ENCODE measurements at places on chromosomes 11 and 22.

DNA sequence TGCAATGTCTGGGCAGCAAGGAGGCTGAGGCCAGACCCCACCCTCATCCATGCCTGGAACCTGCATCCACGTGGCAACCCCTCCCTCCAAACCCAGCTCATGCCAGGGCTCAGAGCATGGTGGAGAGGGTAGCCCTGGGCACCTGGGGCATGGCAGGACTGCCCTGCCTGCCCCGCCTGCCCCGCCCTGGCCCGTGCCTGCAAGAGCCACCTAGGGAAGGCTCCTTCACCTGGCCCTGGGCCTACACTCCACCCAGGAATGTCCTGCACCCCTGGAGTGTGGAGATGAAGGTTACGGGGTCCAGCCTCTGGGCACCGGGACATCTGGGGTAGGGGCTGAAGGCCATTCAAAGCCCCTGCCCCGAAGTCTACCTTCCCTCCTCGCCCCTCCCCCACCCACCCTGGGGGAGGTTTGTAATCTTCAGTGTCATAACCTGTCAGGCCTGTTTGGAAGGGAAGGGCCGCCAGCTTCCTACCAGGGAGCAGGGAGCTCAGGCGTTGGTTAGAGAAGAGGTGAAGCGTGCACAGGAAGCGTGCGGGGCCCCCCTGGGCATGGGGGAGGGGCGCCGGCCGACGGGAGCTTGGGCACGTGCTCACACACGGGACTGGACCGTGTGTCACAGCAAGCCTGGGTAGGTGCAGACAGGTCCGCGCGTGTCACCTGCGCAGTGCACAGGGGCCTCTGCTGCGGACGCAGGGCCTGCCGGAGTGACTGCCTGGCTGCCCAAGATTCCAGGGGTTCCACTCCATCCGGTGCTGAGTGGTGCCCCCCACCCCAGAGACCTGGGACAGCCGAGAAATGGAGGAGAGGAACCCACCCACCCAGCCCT, 30.7 kb upstream of the TH start:
- DNase-seq = no peak

GRCh38 chr11:114262681-114263512, 33.3 kb upstream of the NNMT start:
- DNase-seq = peak; percentile 44

DNA sequence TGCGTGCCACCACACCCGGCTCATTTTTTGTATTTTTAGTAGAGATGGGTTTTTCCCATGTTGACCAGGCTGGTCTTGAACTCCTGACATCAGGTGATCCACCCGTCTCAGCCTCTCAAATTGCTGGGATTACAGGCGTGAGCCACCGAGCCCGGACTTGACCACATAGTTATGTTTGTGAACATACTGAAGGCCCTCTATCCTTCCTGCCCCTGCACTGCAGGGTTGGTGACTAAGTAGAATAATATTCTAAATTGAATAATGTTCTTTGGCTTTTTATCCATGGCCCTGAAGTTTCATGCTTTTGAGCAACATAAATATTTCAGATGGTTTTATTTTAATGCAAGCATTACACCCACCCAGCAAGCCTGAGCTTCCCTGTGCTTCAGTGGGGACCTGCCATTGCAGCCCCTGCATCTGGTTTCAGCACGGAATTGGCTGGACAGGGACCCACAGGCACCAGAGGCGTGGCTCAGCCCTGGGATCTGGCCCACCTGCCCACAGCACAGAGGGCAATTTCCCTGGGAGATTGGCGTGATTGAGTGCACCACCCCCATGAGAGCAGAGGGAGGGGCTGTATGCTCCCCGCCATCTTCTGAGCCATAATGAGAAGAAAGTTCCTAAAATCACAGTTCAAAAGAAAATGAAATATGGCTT, 460.5 kb downstream of the BRD1 start:
- DNase-seq = no peak

DNA sequence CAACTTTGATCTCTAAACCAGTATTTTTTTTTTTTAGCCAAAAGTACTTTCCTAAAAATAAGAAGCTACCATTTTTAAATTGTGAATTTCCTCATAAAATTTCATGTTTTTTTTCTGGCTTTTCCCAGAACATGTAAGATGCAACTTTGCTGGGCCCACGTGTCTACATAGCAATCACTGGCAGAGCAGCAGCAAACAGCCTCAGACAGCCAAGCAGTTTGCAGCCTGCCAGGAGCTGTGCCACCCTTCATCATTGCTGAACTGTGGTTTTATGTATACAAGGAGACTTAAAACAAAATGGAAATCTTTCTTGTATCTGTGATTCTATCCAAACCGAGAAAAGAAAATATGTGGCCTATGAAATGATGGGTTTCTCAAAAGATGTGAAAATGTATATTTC, 110.2 kb downstream of the GRIA4 start:
- no peak for DNase-seq

GRCh38 chr11:85407648-85408047, 219.5 kb downstream of the DLG2 start:
- DNase-seq = no peak

DNA sequence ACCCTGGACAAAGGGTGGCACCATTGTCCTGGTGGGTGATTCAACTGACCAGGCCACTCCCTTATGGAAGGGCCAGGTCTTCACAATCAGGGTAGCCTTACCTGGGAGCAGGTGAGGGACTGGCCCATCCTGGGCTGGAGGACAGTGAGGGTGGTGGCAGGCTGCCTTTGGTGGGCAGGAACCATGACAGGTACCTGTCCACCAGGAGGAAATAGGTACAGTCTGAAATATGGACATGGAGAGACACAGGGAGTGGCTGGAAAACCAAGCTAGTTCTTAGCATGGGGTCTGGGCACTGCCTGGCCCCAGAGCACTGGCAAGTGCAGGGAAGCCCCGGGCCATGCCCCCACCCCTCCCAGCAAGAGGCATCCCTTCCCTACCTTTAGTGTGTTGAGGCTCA, 113.8 kb downstream of the MED15 start:
- no peak for DNase-seq

- no peak for DNase-seq
Observed at GRCh38 chr11:96925862-96926261, 536.0 kb downstream of the JRKL start.

- no peak for DNase-seq
Observed at GRCh38 chr11:31687861-31688260, 123.3 kb downstream of the PAX6 start.

- no peak for DNase-seq
Observed at GRCh38 chr11:34207487-34208180, 102.2 kb downstream of the NAT10 start.

DNA sequence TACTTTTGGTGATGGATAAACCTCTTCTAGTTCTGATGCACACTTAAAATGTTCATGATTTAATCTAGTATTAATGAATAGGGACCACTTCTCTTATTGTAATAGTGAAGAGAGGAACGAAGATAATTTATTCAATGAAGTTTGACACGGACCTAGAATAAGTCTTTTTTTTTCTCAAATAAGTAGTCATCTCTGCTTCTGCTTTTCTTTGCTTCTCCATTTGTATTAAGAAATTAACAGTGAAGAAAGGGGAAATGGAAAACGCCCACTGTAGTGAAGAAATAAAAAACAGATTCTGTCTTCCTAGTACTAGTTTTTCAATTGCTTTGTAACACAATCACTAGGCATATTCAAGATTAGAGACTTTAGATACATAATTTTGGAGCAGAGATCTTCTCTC, 73.0 kb downstream of the CD44 start:
- no peak for DNase-seq

GRCh38 chr11:130907229-130907628, 9.1 kb downstream of the SNX19 start:
- no peak for DNase-seq

DNA sequence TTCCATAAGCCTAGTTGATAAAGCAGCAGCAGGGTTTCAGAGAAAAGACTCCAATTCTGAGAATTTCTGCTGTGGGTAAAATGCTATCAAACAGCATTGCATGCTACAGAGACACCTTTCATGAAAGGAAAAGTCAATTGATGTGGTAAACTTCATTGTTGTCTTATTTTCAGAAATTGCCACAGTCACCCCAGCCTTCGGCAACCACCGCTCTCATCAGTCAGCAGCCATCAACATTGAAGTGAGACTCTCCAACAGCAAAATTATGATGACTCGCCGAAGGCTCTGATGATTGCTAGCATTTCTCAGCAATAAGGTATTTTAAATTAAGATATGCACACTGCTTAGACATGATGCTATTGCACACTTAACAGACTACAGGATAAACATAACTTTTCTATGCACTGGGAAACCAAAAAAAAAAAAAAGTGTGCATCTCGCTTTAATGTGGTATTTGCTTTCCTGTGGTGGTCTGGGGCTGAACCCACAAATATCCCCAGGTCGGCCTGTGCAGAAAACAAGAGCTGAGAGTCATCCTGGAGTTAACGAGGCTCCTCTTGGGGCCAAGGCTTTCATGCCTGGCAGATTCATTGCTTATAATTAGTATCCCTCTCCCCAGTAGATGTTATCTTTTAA, 192.1 kb downstream of the CTTN start:
- no peak for DNase-seq

- no peak for DNase-seq
Observed at GRCh38 chr11:67118181-67118766, 789 bp upstream of the KDM2A start.

DNA sequence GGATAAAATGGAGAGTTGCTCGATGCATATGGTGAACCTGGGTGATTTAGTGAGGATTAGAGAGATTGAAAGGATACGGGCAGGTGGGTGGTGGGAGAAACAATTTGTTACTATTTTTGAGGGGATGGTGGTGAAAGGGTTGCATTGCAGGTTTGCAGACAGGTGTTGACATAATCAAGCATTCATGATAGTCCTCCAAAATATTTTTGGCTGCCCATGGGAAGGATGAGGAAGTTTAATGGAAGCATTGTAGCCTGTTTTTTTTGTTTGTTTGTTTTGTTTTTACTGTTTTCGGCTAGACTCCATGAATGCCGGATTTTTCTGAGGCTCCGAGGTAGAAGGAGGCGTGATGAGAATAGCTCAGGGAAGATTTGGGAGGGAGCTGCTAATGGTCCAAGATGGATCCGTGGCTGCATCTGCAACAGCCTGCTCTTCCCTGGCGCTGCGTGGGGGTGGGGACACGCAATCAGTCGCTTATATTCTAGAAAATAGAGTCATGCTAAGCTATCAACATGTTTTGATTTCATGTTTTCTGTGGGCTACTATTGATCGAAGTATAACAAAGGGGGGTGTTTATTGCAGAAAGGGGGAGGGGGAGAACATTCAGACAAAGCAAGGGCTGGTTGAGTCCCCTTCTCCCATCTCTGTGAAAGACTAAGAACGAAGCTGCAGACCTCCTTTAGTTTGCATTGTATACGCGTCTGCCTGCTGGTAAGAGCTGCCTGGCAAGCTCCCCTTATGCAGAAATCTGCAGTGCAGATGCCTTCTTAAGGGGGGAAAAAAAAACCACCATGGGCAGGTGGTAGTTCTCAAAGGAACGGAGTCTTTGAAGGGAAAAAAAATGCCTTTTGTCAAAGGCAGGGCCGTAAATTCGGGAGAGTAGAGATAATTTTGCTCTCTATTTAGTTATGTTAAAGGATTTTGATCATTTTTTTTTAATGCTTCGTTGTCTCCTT, 1.0 kb downstream of the RTN3 start:
- peak; percentile 8 for DNase-seq

- no peak for DNase-seq
Observed at GRCh38 chr11:36438126-36438525, 71.9 kb downstream of the TRAF6 start.

DNA sequence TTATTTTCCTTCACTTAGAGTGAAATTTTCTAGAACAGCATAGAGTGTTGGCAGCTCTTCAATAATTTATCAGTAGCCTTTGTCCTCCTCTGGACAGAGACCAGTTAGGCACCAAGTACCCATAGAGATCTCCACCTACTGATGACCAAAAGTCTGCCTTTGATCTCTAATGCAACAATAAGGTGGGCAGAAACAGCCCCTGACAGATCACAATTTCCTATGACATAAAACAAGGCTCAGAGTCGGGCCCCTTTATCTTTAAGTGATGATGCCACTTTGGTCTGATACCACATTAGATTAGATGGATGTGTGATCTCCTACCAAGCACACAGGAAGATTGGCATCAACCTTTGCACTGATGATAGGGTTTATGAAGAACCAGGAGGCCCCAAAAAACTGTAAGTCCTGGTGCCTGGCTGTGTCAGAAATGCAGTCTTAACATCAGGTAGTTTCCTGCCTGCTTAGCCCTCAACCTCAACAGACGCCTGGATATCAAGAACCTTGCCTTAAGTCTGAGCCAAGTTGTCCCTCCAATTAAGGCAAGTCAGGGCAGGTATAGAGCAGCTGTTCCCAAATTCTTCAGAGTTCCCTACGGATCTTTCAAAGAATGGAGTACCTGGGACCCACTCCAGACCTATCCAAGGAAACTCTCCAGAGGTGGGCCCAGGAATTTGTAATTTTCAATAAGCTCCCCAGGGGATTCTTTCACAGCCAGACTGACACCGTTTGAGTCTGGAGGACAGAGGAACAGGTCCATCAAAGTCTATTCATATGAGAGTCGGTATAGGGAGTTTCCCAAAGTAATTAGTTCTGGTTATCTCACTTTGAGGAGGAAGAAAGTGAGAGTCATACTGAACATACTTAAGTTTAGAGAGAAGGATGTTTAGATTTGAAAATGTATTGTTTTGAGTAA, 30.6 kb upstream of the TMPRSS4 start:
- no peak for DNase-seq

DNA sequence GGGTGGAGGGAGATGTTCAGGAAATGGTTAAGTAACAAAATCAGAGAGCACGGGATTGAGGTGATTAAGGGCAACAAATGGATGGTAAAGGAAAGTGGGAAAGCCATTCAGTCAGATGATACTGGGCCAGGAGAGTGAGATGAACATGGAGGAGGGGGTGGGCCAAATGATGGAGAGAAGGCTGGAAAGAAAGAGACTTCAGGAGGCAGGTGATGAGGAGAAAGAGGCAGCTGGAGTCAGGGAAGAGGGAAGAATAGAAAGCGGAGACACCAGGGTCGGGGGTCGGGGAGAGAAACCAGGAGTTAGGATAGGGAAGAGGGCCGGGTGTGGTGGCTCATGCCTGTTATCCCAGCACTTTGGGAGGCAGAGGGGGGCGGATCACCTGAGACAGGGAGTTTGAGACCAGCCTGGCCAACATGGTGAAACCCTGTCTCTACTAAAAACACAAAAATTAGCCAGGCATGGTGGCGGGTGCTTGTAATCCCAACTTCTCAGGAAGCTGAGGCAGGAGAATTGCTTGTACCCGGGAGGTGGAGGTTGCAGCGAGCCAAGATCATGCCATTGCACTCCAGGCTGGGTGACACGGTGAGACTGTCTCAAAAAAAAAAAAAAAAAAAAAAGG, 4.7 kb upstream of the KDM2A start:
- DNase-seq = no peak

GRCh38 chr22:44197271-44197670, 16.5 kb downstream of the PARVG start:
- DNase-seq = no peak

Data from HepG2 (cell line).